ENCODE measurements at places on chromosomes 11 and 22.

DNA sequence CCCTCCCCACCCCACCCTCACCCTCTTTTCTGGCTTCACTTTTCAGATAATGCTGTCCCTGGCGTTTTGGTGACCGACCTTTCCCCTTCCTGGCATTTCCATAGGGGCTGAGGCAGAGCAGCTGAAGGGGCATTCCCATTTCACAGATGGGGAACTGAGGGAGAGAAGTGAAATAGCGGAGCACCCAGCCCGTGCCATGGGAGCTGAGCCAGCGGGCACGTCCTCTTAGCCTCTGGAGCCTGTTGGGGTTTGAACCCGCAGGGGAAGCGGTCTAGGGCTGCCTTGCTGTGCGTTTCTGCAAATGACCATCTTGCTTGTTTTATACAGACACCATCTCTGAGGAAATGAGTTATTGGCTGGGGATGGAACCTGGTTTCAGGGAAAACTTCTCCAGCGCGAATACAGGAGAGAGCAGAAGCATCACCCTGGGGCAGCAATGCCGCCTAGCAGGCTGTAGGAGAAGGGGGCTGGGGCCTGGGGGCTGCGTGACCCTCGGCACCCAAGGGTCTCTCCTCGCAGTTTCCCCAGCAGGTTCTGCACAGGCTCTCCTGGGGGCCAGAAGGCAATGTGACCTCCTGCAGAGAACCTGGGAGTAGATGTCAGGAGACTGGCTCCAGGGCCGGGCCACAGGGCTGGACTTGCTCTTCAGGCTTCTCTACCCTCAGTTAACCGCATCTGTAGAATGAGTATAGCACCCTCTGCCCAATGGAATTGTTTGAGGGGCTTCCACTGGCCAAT is 1.5 kb downstream of the PTPRJ start:
- DNase-seq = no peak

DNA sequence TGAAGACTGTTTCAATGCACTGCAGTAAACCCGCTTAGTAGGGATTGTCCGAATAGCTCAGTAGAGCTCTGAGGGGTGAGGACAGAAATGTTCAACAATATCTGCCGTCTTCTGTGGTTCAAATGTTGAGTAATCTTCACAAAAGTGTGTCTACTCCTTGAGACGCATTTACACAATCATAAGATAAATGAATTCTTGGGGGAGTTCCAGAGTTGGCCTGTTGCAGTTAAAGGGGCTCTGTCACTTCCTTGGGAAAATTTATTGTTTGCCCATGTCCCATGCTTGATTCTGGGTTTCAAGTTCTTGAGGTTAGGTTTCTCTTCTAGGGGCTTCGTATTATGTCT is 614 bp downstream of the ANO3 start:
- no peak for DNase-seq

GRCh38 chr22:30781271-30781875 is 86.7 kb downstream of the OSBP2 start:
- DNase-seq = no peak

DNA sequence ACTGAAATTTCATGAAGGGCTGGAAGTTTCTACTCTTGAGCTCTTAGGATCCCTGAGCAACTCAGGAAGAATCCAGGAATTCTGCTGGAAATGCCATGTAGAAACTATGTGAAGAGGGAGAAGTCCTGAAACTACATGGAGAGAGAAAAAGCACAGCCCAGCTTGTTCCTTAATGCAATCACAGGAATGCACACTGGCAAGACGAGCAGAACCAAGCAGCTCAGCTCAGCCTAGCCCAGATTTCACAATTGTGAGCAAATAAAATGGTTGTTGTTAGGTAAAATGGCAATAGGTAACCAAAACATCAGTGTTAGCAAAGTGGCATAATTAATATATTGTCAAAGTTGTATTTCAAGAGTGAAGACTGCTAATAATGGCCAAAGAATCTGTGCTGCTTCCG is 28.1 kb downstream of the ZNF214 start:
- DNase-seq = no peak

DNA sequence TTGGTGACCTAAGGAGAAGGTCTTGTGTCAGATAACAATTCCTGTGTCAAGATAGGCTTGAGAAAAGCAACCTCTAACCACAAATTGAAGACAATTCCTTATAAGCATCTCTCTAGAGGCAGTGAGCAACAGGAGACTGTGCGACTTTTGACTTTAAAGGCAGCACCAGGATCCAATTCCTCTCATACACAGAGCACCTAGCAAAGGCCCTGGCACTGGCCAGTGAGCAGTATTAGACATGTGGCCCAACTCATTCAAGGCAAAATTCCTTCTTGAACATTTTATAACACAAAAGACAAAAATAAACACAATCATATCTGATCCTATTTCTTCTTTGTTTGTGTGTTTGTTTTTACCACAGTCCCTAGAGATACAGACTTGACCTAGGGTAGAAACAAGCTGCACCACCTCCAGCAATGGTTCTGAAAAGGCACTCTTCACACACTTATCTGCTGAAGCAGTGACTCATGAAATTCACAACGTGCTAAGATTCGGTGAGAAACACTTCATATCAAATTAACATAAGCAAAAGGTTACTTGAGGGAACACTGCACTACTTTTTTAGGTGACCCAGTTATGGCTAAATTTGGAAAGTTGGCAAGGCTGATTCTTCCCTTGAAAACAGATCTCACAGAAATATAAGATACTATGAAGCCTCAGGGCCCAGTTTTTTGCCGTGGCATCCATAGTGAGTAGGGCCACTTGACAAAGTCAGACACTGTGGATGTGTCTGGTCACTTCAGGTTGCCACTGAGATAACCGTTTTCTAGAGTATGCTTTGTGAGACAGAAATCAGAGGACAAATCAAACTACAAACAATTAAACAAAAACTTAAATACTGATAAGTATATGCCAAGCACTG is 1018.9 kb downstream of the DLG2 start:
- no peak for DNase-seq

- no peak for DNase-seq
Observed at GRCh38 chr11:123213307-123213771, 18.3 kb upstream of the CLMP start.

GRCh38 chr11:14906993-14907392 is 15.0 kb upstream of the CYP2R1 start:
- no peak for DNase-seq

- no peak for DNase-seq
Observed at GRCh38 chr11:10303558-10304363, 1.1 kb upstream of the ADM start.

DNA sequence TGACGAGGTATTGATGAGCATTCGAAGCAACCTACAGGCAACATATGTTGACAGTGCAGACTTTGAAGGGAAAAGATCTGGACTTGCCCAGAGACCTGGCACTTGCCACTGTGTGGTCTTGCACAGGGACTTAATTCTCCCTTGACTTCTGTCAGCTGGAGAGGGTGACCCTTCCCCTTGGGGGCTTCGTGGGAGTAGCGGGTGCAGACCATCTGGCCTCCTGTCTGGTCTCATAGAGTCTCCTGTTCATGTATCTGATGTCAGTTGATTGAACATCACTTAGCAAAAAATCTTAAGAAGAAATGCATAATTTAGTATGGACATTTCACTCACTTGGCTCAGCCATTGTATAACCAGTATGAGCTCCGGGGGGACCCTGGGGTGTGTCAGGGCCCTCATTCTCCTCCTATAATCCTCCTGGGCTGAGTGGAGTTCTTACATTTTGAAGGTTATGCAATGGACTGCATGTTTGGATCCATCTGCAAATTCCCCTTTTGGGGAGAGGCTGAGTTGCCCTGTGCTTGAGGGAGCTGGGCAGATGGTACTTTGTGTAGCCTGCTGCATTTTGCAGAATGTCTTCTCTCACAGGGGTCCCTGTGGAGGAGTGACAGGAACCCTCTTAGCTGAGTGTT is 13.0 kb downstream of the BCR start:
- DNase-seq = no peak

DNA sequence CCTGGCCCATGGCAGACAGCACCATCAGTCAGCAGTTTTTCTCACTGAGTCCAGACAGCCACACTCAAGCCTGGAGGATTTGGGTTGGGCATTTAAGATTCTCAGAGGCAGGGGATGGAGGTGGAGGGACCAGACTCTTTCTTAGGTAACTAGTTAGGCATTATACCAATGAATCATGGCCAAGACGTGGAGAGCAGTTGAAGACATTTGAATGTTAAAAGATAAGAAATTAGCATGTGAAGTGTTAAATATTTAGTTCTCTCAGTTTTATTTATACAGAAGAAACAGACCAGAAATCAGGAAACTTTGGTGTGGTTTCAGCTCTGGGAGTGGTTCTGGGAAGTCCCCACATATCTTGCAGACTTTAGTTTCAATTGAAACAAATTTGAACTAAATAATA is 9.9 kb downstream of the GTF2H1 start:
- no peak for DNase-seq

- no peak for DNase-seq
Observed at GRCh38 chr11:129612447-129612961, 203.1 kb upstream of the TMEM45B start.

GRCh38 chr11:820655-821511 is 2.2 kb downstream of the PNPLA2 start:
- DNase-seq = no peak

DNA sequence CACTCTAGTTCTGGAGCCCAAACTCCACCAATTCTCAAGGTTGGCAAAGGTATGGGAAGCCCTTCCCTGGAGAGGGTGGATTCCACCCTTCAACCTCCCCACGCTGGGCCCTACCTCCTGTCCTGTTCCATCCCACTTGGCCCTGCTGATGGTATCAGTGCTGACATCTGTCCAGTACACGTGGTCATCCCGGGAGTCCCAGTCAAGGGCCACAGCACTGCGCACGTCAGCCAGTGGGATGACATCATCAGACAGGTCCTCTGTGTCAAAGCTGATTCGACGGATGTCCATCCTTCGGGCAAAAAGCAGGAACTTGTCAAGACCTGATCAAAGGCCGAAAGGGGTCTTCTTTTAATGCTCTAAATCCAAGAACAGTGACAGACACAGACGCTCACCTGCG is 32.1 kb downstream of the LRP4 start:
- no peak for DNase-seq

GRCh38 chr11:132910011-132910760 is 622.1 kb downstream of the OPCML start:
- DNase-seq = no peak

- DNase-seq = no peak
Observed at GRCh38 chr11:117146521-117146920, 2.4 kb downstream of the PAFAH1B2 start.

GRCh38 chr11:130897262-130898182 is 18.8 kb downstream of the SNX19 start:
- no peak for DNase-seq

- no peak for DNase-seq
Observed at GRCh38 chr22:49934891-49935557, 16.6 kb downstream of the CRELD2 start.

DNA sequence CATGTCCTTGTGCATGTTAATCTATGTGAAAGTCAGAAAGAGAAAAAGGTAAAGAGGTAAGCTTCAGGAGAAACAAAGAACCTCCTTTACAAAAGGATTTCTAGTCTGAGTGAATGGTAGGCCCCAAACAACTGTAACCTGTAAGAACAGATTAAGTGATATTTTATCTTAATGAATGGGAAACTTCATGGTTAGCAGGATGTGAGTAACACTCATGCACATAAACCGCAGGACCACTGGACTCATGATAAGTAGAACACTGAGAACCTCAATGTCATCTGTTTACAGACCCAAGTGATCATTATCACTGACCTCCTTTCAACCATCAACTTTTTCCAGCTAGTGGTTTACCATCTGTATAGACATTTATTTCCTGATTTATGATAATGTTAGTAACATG is 19.9 kb downstream of the OR8G5 start:
- no peak for DNase-seq

DNA sequence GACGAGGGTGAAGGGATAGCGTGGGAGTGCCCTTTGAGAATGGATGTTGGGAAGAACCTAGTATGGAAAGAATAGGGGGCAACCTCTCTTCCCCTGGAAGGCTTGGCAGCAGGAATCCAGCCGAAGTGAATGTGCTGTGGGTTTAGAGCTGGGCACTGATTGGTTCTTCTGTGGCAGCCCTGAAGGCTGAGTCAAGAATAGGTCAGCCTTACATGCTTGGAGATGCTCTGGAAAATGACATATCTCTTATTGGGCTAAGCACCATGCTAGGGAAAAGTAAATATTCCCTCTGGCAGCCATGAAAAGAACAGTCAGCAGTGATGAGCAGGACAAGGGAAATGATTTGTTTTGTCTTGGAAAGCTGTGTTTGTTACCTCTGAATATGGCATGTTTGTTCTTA is 149.5 kb downstream of the COMMD9 start:
- no peak for DNase-seq

- no peak for DNase-seq
Observed at GRCh38 chr11:202490-202889, 4.7 kb downstream of the BET1L start.

DNA sequence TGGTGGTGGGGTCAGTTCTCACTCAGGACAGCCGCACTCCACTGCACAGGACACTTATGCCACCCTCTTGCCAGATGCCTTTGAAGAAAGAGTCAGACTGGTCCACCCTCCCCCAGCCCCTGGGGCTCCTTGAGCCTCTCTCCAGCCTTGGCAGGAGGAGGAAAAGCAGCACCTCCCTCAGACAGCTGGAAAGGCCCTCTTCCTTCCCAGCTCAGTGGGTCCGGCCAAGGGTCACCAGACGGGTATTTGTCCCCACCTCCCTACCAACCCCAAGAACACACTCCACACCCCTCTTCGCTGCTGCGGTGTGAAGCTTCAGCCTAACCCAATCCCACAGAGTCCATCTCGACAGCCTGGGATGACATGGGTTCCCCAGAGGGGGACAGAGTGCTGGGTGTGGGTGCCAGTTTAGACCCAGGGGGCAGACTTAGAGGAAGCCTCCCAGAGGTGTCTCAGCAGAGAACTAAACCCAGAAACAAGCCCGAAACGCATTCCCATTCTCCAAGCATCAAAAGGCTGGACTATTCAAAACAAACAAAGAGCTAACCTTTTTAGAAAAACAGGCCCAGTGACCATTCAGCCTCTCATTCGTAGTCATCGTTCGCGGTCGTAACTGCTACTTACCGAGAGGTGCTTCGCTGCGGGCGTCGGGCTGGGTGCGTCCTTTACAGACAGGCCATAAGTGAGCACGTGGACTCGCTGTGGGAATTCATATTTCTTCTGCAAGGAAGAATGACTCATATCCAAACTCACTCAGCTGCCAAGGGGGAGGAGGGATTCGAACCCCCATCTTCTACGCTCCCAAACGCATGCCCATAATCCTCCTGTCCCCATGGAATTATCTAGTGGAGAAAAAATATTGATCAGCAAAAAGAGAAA is 57.5 kb upstream of the ANO1 start:
- DNase-seq = no peak

GRCh38 chr11:2885017-2885677 is 428 bp downstream of the CDKN1C start:
- no peak for DNase-seq

- DNase-seq = no peak
Observed at GRCh38 chr11:123374622-123374968, 55.5 kb upstream of the GRAMD1B start.

DNA sequence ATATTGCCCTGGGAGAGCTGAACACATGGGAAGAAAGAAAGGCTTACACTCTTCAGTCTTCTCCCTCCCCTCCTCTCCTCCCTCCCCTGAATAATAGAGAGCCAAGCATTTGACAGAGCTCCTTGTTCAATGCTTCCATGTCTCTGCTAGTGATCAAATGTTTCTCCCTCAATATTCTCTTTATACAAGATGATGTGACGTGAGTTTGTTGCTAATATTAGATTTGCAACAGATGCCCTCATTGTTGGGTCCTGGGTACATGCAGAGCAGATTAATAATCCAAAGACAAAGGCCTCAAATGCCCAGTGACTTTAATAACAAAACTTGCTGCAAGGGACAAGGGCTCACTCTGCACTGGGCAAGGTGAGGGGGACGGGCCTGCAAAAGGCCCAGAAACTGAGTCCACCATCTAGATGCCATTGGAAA is 7.1 kb upstream of the ENDOD1 start:
- DNase-seq = no peak
